Activated CD4-positive, alpha-beta T cell treated with anti-CD3 and anti-CD28 coated beads, Interleukin-10, Interleukin-2, amounts not matched to agents 100 ng/mL and 50 ng/mL, durations not matched to agents 16 hours and 8 hours (primary cell): ENCODE measurements at places on chromosomes 6 and 20.

DNA sequence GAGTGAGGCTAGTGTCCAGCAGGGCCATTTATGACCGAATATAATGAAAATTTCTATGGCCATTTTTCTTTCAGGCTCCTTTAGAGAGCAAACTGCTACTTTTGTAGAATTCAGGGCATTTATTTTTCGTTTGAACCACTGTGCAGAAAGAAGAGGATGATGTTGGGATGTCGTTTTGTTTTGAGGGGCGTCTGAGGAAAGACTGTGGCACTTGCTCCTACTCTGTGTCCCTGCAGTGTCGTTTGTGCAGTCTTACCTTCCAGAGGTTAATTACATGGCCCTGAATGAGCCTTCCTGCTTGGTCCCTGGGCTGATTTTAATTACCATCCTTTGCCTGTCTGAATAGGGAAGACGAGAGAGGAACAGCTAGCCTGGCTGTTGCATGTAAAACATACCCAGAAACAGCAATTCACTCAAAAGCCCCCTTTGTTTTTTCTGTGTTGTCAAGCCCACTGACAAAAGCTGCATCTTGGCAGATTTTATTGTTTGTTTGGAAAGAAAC is 65.3 kb downstream of the CTNNBL1 start:
- DNase-seq: no peak

GRCh38 chr6:144265061-144265357 is 20.1 kb upstream of the UTRN start:
- no peak for DNase-seq

DNA sequence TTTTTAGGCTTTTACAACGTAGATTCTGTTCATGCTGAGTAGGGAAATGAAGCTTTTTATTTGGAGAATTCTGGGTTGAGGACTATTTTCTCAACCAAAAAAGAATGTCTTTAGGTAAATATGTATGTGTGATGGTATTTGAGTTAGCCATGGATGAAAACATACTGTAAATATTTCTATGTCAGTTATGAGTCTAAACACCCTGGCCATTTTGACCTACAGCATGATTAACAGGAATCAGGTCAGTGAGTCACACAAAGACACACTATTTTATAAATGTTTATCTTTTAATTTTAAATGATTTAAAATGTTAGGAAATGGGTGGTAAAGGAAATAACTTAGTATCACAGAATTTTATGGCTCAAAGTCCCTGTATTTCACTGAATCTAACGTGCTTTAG is 851.7 kb upstream of the MAP3K7 start:
- DNase-seq: no peak

DNA sequence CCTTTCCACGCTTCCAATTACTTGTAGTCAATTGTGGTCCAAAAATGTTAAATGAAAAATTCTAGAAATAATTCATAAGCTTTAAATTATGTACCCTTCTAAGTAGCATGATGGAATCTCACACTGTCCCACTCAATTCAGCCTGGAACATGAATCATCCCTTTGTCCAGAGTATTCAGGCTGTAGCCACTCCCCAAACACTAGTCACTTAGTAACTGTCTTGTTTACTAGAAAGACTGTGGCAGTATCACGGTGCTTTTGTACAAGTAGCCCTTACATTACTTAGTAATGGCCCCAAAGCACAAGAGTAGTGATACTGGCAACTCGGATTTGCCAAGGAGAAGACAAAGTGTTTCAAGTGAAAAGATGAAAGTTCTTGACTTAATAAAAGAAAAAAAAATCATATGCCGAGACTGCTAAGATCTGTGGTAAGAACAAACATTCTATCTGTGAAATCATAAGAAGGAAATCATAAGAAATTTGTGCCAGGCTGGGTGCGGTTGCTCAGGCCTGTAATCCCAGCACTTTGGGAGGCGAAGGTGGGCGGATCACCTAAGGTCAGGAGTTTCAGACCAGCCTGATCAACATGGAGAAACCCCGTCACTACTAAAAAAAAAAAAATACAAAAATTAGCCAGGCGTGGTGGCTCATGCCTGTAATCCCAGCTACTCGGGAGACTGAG is 168.5 kb upstream of the SIM1 start:
- peak; percentile 1 for DNase-seq
